Anterior cingulate cortex (tissue), 58 donors: ENCODE measurements at places on chromosomes 3 and 15.

DNA sequence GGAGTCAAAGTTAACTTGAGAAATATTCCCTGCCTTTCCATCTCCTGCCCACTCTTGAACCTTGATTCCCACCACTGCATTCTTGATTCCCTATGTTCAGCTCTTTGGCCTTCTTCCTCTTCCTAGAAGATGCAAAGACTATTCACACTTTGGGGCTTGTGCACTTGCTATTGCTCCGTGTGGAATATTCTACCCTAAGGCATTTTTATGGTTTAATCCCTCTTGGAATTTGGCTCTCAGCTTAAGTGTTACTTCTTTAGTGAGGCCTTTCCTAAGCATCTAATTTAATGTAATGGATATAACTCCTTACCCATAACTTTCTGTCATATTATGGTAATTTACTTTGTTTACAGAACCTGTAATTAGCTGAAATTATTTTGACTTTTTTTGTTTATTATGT, 318.9 kb upstream of the COL8A1 start:
- DNase-seq = no peak

GRCh38 chr15:93417631-93418030, 328.6 kb upstream of the RGMA start:
- DNase-seq = no peak

DNA sequence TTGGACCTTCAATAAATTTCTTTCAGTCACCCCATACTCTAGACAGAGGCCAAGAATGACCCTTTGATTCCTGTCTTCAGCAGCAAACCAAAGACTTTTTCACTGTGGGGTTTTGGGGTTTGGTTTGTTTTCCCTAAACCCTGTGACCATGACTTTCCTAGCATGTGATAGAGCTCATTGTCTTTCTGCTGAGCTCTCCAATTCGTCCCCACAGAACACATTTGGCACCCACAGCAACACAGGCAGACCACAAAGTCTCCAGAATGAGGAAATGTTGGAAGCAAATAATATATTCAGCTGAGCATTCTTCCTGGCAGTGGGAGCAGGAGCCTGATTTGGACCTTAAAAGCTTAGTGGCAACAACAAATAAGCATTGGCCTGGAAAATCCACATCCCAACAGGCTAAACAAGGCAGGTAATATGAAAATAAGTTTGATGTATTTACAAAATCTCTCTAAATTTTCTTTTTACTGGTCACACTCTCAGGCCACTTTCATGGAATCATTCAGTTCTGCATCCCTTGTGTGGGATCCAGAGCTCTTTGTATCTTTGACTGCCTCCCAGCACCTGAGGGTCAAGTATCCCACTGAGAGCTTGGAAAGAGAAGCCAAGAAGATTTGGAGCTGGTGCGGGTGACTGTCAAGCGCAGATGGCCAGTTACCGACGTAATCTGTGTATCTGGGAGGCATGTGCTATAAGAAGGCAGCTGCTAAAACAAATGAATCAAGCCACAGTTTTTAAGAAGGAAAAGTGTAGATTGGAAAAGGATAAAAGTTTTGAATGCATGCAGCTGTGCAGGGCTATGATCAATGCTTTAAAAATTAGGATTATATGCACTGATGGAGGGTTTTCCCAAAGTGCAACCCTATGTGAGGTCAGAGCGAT, 36.5 kb upstream of the CPB1 start:
- no peak for DNase-seq

GRCh38 chr15:36831125-36831903, 251.9 kb downstream of the CDIN1 start:
- no peak for DNase-seq

DNA sequence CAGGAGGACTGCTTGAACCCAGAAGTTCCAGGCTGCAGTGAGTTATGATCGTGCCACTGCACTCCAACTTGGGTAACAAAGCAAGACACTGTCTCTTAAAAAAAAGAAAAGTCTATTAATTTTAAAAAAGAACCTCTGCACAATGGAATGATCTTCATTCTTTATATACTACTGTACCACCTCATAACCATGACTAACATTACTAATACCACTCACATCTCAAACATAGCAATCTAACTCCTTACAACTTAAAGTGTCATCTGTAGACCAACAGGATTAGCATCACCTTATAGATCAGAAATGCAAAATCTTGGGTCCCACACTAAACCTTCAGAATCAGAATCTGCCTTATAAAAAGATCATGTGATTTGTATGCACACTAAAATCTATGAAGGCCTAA, 48.8 kb upstream of the MAP4 start:
- DNase-seq = no peak

- DNase-seq = no peak
Observed at GRCh38 chr3:17798000-17798399, 55.6 kb upstream of the TBC1D5 start.

- DNase-seq = no peak
Observed at GRCh38 chr3:101391413-101391950, 71.1 kb upstream of the IMPG2 start.

DNA sequence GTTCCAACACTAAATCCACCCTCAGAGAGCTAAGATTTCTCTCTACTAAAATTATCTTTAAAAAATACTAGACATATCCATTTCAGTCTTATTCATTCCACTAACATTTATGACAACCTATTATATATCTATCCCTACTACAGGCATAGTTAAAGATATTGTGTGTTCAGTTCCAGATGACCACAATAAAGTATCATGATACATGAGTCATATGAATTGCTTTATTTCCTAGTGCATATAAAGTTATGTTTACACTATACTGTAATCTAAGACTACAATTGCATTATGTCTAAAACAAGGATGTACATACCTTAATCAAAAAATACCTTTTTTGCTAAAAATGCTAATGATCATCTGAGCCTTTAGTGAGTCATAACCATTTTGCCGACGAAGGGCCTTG, 19.4 kb downstream of the SHOX2 start:
- DNase-seq = no peak

- no peak for DNase-seq
Observed at GRCh38 chr3:151015767-151016477, 43.4 kb upstream of the CLRN1 start.

- DNase-seq = no peak
Observed at GRCh38 chr15:61081027-61081322, 148.1 kb downstream of the RORA start.

DNA sequence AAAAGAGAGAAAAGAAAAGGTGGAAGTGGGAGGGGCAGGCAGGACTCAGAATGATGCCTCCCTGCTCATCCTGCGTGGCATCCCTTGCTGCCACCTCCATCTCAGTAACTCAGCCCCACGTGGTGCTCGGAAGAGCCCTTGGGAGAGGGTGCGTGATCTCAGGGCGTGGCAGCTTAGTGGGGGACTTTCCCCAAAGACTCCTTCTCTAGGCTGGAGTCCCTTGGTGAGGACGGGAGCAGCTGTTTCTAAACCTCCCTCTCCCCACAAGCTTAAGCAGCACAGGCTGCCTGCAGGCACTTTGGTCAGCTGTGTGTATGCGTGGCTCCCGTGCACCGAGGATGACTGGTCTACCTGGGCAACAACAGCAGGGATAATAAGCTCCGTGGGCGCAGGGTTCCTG, 7.4 kb upstream of the ANPEP start:
- DNase-seq = no peak

DNA sequence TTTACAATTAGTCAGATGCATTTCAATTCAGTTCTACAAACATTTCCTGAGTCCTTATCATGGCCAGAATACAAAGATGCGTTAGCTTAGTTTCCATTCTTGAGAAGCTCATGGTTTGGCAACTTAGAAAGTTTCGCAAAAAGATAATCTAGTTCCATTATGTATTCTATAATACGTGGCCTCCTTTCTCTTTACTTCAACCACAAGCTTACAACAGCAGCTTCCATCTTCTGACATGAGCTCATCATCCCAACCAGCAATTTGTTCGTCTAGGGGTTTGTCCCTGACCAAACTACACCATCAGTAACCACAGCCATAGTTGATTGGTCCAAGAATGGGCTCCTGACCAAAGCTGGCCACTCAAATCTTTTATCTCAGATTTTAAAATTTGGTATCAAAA, 267.6 kb upstream of the TBC1D5 start:
- DNase-seq = no peak

DNA sequence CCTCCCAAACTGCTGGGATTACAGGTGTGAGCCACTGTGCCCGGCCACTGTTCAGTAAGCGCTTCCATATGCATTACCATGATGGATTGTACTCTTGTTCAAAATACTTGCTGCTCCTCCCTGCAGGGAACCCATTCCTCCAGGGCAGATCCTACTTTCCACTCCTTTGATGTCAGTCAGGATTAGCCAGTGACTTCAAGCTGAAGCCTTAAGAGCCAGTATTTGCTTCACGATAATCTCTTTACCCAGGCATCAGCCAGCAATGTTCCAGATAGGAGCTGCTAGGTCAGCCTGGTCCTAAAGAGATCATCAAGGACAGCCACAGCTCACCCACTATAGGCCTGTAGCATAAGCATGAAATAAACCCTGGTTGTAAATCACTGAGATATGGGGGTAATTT, 96.5 kb upstream of the UBE2E2 start:
- DNase-seq = no peak

- DNase-seq = no peak
Observed at GRCh38 chr3:124840331-124840730, 46.8 kb downstream of the ITGB5 start.

DNA sequence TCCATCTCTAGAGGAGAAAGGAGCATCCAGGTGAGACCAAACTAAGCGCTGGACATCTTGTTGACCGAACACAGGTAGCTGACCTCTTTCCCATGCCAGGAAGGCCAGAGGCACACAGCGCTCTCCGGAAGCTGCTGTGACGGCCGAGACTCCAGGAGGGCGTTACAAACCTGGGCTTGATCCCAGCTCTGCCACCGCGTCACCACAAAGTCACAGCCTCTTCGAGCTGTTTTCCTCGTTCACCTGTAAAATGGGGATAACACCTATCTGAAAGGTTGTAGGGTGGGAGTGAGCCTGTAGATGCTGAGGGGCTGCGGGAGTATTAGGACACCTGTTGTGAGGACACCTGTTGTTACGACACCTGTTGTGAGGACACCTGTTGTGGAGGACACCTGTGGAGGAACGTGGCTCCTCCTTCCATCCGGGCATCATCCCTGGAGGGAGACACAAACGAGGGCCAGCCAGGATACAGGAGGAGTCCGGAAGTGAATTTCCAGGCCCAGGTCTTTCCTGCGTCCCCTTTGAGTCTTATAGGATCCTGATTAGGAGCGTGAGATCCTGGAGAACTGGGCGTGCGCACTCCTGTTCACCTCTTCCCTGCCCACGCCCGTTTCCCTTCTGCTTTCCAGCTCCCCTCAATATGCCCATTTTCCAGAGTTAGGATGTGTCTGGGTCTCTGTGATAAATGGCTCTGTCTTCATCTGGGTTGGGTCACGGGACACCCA, 2.3 kb upstream of the MUC4 start:
- no peak for DNase-seq

GRCh38 chr15:89749951-89750559, 994 bp downstream of the MESP1 start:
- no peak for DNase-seq

- DNase-seq = no peak
Observed at GRCh38 chr3:23805210-23805632, 534 bp upstream of the UBE2E1 start.

DNA sequence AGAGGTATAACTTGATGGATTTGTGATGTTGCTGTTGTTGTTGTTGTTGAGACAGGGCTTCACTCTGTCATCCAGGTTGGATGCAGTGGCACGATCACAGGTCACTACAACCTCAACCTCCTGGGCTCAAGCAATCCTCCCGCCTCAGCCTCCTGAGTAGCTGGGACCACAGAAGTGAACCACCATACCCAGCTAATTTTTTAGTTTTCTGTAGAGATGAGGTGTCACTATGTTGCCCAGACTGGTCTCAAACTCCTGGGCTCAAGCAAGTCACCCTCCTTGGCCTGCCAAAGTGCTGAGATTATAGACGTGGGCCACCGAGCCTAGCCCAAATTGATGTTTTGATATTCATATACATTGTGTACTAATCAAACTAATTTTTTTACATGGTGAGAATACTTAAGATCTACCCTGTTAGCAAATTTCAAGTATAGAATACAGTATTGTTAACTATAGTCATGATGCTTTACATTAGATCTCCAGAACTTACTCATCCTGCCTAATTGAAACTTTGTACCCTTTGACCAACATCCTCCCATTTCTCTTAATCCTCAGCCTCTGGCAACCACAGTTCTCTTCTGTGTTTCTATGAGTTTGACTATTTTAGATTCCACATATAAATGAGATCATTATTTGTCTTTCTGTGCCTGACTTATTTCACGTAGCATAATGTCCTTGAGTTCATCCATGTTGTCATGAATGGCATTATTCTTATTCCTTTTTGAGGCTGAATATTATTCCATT, 23.2 kb downstream of the LMCD1 start:
- no peak for DNase-seq

DNA sequence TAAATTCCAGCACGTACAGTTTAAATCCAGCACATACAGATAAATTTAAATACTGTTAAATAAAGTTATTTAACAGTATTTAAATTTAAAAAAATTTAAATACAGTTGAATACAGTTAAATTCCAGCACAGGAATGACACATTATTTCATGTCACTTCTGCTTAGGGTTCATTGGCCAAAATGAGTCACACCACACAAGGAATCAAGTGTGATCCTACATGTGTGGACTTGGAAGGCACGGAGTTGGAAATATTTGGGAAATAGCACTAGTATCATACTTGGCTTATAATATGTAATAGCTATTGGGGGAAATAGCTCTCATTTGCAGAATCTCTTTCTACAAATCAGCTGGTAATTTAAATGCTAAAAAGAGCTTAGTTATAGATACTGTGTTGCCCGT, 10.6 kb downstream of the RAB7A start:
- no peak for DNase-seq

- DNase-seq = no peak
Observed at GRCh38 chr3:182487143-182487542, 306.2 kb upstream of the ATP11B start.

- DNase-seq = no peak
Observed at GRCh38 chr3:141477224-141477623, 9.6 kb upstream of the RASA2 start.

DNA sequence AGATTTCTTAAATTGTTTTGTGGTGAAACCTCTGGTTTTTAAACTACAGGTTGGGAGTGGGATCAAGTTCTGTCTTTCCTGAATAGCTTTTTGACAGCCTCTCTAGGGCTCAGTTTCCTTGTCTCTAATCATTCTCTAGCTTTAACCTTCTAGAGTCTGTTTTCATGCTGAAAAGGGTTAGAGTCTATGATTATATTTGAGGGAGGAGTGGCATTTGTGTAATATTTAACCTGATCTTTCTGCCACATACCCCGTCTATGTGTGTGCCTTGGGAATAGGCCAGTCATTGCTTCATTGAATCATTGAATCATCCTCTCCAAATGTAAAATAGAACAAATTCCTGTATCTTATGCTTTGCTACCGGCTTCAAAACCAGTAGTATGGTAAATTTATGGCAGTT, 204.9 kb downstream of the KLHL25 start:
- no peak for DNase-seq
